ENCODE measurements at places on chromosomes 12 and 14.

GRCh38 chr12:9606736-9607372, 862 bp downstream of the KLRB1 start:
- no peak for DNase-seq

DNA sequence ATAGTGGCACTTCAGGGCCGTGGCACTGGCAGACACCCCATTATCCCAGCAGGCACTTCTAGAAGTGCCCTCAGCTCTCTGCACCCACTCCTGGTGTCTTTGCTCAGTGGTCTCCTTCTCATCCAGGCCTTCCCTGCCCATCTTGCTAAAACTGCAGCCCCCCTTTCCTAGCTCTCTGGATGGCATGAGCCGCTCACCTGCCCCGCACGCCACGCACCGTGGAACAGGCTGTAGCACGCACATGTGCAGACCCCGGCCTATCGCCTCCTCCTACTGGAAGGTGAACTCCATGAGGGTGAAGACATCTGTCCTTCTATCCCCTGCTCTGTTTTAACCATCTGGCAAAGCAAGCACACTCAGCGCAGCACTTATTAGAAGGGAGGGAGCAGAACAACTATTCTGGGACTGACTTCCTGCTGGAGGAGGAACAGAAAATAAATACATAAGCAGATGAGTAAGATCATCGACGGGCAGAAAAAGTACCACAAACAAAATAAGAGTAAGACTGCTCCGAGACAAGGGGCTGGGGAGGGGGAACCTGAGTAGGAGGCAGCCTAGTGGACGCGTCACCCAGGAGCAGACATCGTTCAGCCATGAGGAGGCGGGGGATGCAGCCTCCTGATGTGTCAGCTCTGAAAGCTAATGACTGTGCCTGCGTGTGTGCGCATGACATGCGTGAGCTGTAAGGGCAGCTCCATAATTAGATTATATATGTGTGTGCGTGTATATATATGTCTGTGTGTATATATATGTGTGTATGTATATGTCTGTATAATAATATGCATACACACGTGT, 7.8 kb upstream of the FZD10 start:
- DNase-seq, result no peak

DNA sequence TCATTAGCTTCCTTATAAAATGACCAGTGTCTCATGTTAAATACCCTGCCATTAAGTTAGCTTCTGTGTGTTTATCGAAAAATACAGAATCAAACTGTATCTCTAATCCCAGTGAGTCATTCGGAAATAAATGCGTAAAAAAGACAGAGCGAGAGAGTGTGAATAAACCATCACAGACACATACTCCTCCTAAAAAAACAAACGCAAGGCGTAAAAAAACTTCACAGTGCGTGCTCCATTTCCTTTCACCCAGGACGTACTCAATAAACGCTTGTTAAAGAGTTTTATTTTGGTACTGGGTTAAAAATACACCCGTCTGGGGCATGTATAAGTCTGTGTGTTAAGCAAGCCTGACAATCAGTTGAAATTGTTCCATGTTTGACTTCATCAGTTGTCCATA, 58.8 kb upstream of the ISM2 start:
- DNase-seq, result no peak

DNA sequence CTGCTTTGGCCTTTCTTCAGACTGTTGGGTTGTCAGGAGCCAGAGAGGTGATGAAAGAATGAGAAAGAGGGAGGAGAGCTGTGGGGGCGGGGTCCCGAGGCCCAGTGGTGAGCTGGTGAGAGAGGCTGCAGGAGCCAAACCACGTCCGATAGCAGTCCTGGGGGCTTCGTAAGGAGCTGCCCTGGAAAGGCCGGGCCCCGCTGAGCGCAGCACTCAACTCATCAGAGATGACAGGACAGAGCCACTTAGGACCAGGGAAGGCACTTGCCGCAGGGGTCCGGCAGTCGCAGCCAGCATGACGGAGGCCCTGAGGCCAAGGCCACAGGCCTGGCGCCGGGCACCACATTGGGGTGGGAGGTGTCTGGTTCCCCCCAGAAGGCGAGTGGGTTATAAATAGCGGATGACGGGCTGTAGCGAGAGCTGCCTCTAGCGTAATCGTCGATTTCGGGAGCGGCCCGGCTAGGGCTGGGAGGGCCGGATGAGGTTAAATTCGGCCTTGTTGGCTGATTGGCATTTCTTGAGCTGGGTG, 179.0 kb downstream of the TSPAN9 start:
- no peak for DNase-seq

GRCh38 chr12:65209655-65210043, 40.3 kb downstream of the LEMD3 start:
- DNase-seq, result no peak

- DNase-seq, result no peak
Observed at GRCh38 chr14:22564463-22564862, 24.6 kb downstream of the DAD1 start.

GRCh38 chr12:14664434-14665023, 31.9 kb downstream of the GUCY2C start:
- no peak for DNase-seq

GRCh38 chr14:104968153-104968527, 10.0 kb downstream of the AHNAK2 start:
- peak; percentile 92 for DNase-seq

DNA sequence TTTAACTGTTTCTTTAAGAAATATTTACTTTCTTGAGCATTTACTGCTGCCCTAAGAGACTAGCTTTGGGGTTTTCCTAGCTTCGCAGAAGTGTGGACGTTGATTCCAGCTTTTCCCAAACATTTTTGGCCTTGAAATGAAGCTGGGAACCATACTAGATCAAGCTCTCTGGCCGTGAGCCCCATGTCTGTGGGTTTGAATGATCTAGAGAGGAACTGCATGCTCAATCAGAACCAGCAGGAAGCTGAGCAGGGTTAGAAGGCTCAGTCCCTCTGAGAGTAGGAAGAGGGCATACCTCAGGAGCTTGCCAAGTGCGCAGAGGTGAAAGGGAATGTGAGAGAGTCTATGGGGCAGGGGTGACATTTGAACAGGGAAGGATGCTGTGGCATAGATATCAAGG, 292.1 kb downstream of the CACNA1C start:
- DNase-seq, result no peak
